ENCODE measurements at places on chromosomes 7 and 10. TPM values are rescaled to one million over a fixed set of nuclear protein-coding genes. Genes with fewer than 3 reads are reported as not detected.

Gene UFSP1
- 2.1 TPM for polyA plus RNA-seq

DNA sequence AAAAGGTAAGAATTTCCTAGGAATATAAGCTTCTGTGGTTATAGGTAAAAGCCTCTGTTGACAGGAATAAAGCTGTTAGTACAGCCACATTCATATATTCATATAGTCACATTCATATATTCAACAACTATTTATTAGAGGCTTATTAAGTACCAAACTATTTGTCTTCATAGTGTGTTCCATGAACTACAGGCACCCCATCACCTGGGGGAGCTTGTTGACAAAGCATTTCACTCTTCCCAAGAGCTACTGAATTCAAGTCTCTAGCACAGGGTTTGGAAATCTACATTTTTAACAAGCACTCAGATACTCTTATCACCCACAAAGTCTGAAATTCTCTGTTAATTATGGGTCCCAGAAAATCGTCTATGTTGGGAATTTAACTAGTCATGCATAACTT is 110.6 kb downstream of the RNLS start:
- H3K4me3 ChIP-seq: no peak overlapping the region
- H3K4me1 ChIP-seq: peaks cover 9% of the 10 kb centered on the region
- H3K36me3 ChIP-seq: no peaks in the 10 kb centered on the region
- H3K27me3 ChIP-seq: no peaks in the 10 kb centered on the region
- H3K27ac ChIP-seq: no peak overlapping the region

DNA sequence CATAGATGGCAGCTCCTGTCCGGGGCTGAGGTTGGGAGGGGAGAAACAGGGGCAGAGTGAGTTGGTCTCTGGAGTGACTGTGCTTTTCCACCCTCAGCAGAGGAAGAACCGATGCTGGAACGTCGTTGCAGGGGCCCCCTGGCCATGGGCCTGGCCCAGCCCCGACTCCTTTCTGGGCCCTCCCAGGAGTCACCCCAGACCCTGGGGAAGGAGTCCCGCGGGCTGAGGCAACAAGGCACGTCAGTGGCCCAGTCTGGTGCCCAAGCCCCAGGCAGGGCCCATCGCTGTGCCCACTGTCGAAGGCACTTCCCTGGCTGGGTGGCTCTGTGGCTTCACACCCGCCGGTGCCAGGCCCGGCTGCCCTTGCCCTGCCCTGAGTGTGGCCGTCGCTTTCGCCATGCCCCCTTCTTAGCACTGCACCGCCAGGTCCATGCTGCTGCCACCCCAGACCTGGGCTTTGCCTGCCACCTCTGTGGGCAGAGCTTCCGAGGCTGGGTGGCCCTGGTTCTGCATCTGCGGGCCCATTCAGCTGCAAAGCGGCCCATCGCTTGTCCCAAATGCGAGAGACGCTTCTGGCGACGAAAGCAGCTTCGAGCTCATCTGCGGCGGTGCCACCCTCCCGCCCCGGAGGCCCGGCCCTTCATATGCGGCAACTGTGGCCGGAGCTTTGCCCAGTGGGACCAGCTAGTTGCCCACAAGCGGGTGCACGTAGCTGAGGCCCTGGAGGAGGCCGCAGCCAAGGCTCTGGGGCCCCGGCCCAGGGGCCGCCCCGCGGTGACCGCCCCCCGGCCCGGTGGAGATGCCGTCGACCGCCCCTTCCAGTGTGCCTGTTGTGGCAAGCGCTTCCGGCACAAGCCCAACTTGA is 2.7 kb downstream of the REPIN1 start:
- no peak overlapping the region for H3K4me3 ChIP-seq
- no peak for DNase-seq
- peaks cover 41% of the 10 kb centered on the region for H3K36me3 ChIP-seq
- peaks cover 46% of the 10 kb centered on the region for H3K4me1 ChIP-seq

GRCh38 chr10:76563286-76563685 is 1074.3 kb downstream of the KCNMA1 start:
- no peak overlapping the region for H3K27ac ChIP-seq
- H3K36me3 ChIP-seq: no peaks in the 10 kb centered on the region
- H3K4me3 ChIP-seq: no peak overlapping the region
- no peaks in the 10 kb centered on the region for H3K4me1 ChIP-seq

GRCh38 chr10:59971915-59972314 is 65.6 kb upstream of the CCDC6 start:
- no peaks in the 10 kb centered on the region for H3K4me1 ChIP-seq
- H3K4me3 ChIP-seq: no peak overlapping the region
- no peaks in the 10 kb centered on the region for H3K36me3 ChIP-seq
- peak; percentile 37 for DNase-seq
- no peak overlapping the region for H3K27ac ChIP-seq

Gene GDF2
- polyA plus RNA-seq: 0.21 TPM

- H3K4me3 ChIP-seq: peak overlapping the region; percentile 90
- H3K27ac ChIP-seq: peak overlapping the region; percentile 94
- no peaks in the 10 kb centered on the region for H3K27me3 ChIP-seq
- peaks cover 13% of the 10 kb centered on the region for H3K4me1 ChIP-seq
- no peaks in the 10 kb centered on the region for H3K36me3 ChIP-seq
- no peak for DNase-seq
Observed at GRCh38 chr10:59907918-59908807, 1.8 kb upstream of the CCDC6 start.

Gene ASB10
- polyA plus RNA-seq: not detected

Measured in left lung (tissue), 14 donors.